ENCODE measurements at places on chromosomes 4 and X. TPM values are rescaled to one million over a fixed set of nuclear protein-coding genes. Genes with fewer than 3 reads are reported as not detected.

Gene AMER1
- total RNA-seq = 3.2 TPM

Gene NPFFR2
- total RNA-seq = not detected

Gene CPE
- not detected for total RNA-seq

Gene HPGDS
- not detected for total RNA-seq

Gene CXorf49
- not detected for total RNA-seq

Gene DRP2
- 0.79 TPM for total RNA-seq

Gene PROM1
- total RNA-seq = 0.35 TPM

Gene SPIN2A
- 0.54 TPM for total RNA-seq

Gene OTC
- total RNA-seq = not detected

Gene PRDM8
- 1.4 TPM for total RNA-seq

Gene FOXR2
- total RNA-seq = not detected

Gene SH3D19
- not detected for total RNA-seq

Gene PTPN13
- total RNA-seq = 1.4 TPM
